ENCODE measurements at places on chromosomes 16 and 17.

- no peak for DNase-seq
Observed at GRCh38 chr17:72930031-72930430, 162.5 kb downstream of the SLC39A11 start.

DNA sequence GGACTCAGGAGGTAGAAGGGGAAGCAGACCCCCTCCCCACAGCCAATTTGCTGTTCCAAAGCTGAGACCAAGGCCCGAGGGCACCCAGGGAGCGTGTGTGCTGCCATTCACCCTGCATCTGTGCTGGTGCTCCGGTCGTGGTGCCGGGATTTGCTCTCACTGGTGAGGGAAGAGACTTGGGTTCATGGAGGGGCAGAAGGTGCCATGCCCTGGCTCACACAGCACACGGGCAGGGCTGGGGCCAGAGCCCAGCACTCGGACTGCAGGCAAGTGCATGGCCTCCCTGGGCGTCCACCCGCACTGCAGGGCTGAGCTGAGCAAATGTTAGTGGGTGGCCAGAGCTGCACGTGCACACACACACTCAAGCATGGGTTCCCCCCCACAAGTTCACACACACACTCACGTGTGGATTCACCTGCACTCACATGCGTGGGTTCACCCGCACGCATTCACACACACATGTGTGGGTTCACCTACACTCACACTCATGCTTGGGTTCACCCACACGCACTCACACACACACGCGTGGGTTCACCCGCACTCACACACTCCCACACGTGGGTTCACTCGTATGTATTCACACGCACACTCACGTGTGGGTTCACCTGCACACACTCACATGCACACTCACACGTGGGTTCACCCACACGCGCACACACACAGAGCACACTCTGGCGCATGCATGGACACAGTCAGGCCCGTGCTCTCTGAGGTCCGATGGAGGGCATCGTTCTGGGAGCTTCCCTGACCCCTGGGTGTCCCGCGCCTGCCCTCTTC, 57.0 kb upstream of the CBFA2T3 start:
- no peak for DNase-seq

DNA sequence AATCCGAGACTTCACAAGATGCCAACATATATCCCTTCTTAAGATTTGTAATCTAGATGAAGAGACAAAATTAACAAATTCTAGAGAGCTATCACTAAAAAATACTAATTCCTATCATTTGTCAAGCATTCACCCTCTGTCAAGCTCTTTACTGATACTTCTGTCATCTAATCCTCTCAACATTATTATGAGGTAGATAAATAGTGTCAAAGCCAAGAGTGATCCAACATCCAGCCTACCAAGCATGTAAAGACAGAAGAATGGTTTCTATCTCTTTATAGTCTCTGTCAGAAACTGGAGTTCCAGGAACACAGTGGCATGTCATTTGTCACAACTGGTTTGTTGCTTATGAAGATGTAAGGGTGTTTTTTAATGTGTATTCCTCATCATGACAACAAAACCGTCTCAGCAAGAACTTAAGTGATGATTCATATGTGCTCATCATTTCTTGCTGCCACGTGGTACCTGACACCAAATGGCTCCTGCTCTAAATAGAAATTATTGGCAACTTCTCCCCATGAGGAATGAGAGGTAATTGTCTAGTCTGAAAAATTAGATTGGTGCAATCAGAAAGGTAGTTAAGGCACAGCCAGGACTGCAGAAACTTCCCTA, 196.8 kb downstream of the TOX3 start:
- DNase-seq = no peak

GRCh38 chr17:29807520-29808361, 122.3 kb downstream of the SSH2 start:
- DNase-seq = peak; percentile 78

DNA sequence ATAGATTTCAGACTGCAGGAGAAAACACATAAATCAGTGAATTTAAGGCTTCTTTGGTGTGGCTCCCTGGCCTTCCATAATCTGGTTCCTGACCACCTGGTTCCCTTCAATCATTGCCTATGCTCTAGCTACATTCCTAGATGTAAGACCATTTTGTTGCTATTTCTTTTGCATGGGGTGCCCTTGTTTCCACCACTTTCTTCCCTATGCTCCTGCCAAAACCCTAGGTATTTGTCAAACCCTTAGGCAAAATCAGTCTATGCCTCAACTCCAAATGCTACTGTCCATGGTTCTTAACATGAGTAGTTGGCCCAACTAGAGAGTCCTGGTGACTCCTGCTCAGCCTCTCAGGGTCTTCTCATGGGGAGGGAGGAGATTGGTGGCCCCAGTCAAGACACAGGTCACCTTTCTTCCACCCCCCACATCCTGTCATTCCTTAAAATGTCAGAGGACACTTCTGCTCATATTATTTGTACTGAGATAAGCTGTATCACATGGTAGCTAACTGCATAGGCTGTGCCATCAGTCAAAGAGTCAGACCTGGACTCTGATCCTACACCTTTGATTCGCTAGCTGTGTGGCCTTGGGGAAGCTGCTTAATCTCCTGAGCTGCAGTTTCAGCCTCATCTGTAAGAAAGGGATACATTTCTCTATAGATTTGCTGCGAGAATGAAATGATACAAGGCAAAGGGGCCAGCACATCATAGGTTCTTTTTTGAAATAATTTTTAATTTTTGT, 15.0 kb downstream of the ACSM5 start:
- no peak for DNase-seq

GRCh38 chr17:63095879-63096278, 129.8 kb downstream of the TANC2 start:
- no peak for DNase-seq

- DNase-seq = no peak
Observed at GRCh38 chr17:65683428-65683827, 122.0 kb upstream of the AXIN2 start.

- DNase-seq = peak; percentile 54
Observed at GRCh38 chr16:11177578-11178160, 78.3 kb downstream of the SOCS1 start.

- peak; percentile 76 for DNase-seq
Observed at GRCh38 chr16:57590654-57591085, 37.8 kb upstream of the ADGRG1 start.

- no peak for DNase-seq
Observed at GRCh38 chr17:21532763-21533385, 156.7 kb downstream of the KCNJ12 start.

- DNase-seq = no peak
Observed at GRCh38 chr17:50053654-50053960, 2.3 kb upstream of the ITGA3 start.

- no peak for DNase-seq
Observed at GRCh38 chr17:58269557-58270291, 11.0 kb downstream of the MPO start.

GRCh38 chr16:90077757-90078578, 837 bp upstream of the PRDM7 start:
- DNase-seq = peak; percentile 26

GRCh38 chr16:25544294-25544693, 147.5 kb upstream of the HS3ST4 start:
- DNase-seq = no peak

GRCh38 chr16:67372664-67373063, 20.6 kb downstream of the TPPP3 start:
- peak; percentile 37 for DNase-seq

DNA sequence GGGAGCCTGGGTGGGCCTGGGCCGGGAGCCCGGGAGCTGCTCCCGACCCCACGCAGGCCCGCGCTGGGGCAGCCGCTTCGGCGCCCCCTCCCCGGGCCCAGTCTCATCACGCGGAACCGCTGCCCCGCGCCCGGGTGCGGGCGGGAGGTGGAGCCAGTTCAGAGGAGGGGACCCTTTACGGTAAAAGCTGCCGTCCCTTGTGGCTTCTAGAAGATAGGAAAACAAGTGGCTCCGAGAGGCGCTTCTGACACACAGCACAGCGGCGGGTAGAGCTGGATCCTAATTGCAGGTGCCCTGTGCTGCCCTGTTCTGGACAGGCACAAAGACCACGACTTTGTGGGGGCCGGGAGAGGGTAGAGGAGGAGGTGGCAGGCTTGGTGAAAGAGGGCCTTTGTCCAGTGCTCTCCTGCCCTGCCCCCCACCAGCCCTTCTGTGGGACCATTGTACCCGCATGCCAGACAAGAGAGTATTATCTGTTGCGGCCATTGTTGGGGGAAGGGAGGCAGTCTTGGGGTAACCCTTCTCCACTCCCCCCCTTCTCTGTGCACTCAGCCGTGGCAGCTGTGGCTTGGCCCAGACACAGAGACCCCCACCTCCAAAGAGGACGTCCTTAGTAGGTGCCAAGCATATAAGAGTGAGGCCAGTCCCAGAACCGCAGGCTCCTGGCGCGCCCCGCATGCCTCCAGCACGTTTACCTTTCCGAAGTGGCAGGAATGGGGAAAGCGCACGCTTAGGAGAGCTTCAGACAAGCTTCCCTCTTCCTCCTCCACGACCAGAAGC, 736 bp downstream of the CNP start:
- no peak for DNase-seq

DNA sequence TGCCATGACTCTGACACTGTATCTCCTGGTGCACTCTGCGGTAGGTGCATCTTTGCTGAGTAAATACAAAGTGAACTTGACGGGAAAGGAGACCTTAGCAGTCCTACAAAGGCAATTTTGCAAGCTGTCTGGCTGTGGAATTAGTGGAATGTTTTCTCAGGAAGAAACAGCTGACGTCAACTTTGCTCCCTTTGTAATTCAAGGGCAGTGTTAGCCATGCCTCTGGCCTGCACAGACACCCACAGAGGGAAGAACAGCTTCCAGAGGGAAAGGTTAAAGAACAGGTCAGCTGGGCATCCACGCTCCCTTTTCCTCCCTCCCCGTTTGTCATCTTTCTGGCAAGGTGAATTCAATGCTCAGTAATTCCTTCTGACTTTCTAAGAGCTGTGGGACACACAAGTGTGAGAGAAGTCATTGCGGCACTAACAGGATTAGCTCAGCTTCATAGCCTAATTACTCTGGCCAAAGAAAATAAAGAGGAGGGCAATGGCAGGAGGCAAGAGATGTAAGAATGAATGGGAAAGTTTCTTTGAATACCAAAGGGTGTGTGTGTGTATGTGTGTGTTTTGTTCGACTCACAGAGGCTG, 476.9 kb upstream of the GOT2 start:
- DNase-seq = no peak

- DNase-seq = no peak
Observed at GRCh38 chr17:71361656-71362450, 759.0 kb upstream of the SOX9 start.

DNA sequence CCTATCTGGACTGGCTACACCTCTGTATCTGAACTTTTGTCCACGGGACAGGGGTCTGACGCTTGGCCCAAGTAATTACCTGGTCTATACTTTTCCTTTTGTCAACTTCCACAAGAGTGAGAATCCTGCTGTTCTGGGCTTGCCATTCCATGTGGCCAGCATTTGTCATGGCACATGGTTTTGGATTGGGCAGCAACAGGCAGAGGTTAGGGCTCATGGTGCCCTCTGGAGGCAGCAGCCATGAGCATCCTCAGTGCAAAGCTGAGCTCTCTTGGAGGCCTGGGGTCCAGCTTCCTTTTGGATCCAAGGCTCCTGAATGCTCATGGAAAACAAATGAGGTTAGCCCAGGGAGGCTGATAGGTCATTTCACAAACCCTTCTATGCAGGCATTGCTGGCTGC, 7.5 kb upstream of the EDC4 start:
- DNase-seq = peak; percentile 65

DNA sequence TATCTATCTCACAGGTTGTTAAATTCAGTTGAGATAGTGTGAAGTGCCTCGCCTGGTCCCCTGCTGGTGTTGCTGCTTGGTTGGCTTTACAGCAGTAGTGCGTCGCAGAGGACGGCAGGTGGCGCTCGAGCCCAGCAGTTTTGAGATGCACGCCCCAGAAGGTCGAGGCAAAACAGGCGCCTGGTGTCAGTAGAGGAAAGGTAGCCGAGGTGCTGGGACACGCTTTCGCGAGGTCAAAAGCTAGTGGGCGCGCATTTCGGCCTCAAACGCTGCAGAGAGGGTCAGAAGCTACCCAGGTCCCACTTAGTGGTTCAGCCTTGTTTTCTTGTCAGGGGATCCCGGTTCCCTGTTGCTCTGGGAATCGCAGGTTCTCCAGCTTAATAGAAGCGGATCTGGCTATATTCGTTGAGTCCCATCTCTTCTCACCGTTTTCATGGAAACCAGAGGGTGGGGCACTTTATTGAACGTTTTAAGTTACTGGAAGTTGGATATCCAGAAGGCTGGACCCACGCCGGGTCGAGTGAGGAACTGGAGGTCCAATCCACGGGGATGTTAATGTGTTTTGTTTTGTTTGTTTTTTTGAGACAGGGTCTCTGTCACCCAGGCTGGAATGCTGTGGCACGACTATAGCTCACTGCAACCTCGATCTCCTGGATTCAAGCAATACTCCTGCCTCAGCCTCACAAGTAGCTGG, 10.3 kb upstream of the ZFP90 start:
- peak; percentile 84 for DNase-seq

DNA sequence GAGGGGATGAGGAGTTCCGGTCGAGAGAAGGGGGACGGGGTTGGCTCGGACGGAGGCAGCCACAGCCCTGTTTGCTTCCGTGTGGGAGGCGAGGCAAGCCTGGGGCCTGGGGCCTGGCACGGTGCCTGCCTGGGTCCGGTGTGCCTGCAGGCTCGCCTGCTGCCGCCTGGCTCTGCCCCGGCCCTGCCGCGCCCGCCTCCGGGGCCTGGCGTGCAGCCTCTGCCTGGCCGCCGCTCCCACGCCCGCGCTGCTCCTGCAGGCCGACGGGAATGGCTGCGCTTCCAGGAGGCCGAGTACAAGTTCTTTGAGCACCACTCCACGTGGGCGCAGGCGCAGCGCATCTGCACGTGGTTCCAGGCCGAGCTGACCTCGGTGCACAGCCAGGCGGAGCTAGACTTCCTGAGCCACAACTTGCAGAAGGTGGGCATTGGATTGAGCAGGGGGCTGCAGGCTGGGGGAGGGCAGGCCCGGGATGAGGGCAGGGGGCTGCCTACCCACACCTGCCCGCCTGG, 53.1 kb downstream of the MRC2 start:
- DNase-seq = no peak

DNA sequence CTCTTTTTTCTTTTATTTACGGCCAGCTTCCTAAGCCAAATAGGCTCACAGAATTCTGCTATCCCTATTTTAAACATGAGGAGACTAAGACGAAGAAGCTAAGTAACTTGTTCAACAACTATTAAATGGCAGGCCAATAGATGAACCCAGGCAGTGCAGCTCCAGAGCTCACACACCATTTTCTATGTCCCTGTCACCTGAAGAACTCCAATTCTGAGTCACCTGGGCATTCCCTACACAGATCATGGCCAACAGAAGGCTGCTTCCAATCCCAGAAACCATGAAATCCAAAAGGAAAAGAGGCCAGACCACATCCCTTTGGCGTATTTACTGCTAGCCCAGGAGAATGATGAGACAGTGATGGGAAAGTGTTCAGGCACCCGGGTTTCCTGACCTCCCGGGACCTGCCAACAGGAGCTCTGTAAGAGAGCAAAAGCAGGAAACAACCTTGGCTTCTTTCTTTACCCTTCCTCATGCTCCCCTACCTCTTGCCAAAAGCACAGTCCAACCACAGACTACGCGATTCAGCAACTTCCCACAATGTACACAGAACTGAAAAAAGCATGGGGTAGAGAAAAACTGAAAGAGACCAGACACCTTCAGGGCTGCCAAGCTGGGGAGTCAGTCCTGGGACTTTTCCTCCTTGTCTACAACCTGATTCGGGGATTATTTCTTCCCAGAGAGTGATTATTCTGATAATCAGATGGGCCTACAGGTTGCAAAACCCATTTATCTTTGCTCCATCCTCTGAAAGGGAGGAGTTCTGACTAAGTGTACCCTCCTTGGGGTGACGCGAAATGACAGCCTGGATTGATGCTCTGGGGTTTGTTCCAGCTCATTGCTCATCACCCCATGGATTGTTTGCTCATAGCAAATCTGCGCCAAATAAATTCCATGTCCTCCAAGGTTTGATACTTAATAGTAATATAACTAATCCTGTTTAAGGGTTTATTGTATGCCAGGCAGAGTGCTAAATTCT, 47.8 kb upstream of the HAS3 start:
- peak; percentile 20 for DNase-seq

GRCh38 chr17:75521951-75522727, 3.4 kb upstream of the LLGL2 start:
- DNase-seq = no peak

Measured in inflammatory macrophage (primary cell).